Muscle of back (tissue), 13 donors: ENCODE measurements at places on chromosomes 1 and 21. TPM values are rescaled to one million over a fixed set of nuclear protein-coding genes. Genes with fewer than 3 reads are reported as not detected.

DNA sequence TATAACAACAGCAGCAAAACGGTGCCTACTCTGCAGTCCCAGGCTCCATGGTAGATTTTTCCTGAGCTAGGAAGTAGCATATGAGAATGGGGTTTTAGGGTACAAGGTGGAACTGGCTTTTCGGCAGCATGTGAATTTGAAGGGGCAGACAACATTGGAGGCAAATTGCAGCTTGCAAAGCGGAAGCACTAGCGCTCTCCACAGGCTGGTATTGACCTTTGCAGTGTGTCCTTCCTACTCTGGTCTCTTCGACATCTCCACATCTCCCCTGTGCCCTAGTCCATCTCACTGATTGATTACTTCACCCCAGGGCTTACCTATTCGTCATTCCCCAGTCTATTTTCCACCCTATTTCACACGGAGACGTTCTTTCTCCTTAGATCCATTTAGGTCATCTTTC lies 13.0 kb downstream of the IGSF21 start:
- DNase-seq = no peak

- no peak for DNase-seq
These were observed 35.4 kb downstream of the PKP1 start for GRCh38 chr1:201318504-201319340.

- no peak for DNase-seq
These were observed 66.2 kb downstream of the SCCPDH start for GRCh38 chr1:246790364-246790763.

- no peak for DNase-seq
These were observed 37.1 kb upstream of the EXO1 start for GRCh38 chr1:241810769-241811405.

GRCh38 chr1:104156738-104157137 lies 407.0 kb downstream of the AMY1C start:
- DNase-seq = no peak

DNA sequence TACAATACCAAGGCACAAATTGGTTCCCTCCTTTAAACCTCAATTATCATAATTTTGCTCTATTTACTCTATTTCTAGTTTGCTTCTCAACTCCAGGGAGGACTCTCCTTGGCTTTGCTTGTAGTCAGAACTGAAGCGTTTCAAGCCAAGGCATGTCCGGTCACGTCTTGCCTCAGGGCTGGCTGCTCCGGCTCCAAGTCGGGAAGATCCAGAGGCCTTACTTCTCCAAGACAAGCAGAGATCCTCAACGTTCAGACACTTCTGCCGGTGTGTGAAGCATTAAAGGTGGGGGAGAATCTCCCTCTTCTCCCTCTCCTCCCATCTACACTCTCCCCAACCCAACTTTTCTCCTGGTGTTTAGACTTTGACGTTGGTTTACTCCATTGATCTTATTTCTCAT lies 7.2 kb upstream of the HHAT start:
- DNase-seq = no peak

- no peak for DNase-seq
These were observed 14.7 kb downstream of the MDM4 start for GRCh38 chr1:204530932-204531331.

AIM2 gene
- 0.22 TPM for polyA plus RNA-seq

TRABD2B gene
- polyA plus RNA-seq = 3.8 TPM

NDUFV3 gene
- 31.9 TPM for polyA plus RNA-seq

CRB1 gene
- 0.32 TPM for polyA plus RNA-seq

IL23R gene
- polyA plus RNA-seq = not detected

HSD3B2 gene
- not detected for polyA plus RNA-seq
